ENCODE measurements at places on chromosomes 11 and 22. TPM values are rescaled to one million over a fixed set of nuclear protein-coding genes. Genes with fewer than 3 reads are reported as not detected.

The HEPHL1 gene
- total RNA-seq: not detected

The SLC5A1 gene
- total RNA-seq: not detected

The CD3E gene
- 455 TPM for total RNA-seq

The GGT5 gene
- total RNA-seq: 0.54 TPM

The CHCHD10 gene
- 105 TPM for total RNA-seq

The E2F8 gene
- total RNA-seq: 24.8 TPM

The FOLH1 gene
- not detected for total RNA-seq

The GPHA2 gene
- not detected for total RNA-seq

The TECTA gene
- 0.20 TPM for total RNA-seq

The SAA4 gene
- not detected for total RNA-seq

The OSM gene
- 16.1 TPM for total RNA-seq

The LRRC10B gene
- total RNA-seq: not detected

The TSPO gene
- total RNA-seq: 159 TPM

The C22orf31 gene
- not detected for total RNA-seq

The CRYBB2 gene
- not detected for total RNA-seq

The SF3B2 gene
- total RNA-seq: 246 TPM

The OR8A1 gene
- not detected for total RNA-seq

The SAA2 gene
- not detected for total RNA-seq

The KLHL35 gene
- 0.89 TPM for total RNA-seq

The LUZP2 gene
- not detected for total RNA-seq

The RIMBP3C gene
- total RNA-seq: 0.25 TPM

The PLEKHA7 gene
- 3.6 TPM for total RNA-seq

The KCNC1 gene
- not detected for total RNA-seq

The TBX1 gene
- total RNA-seq: not detected

The TBX10 gene
- not detected for total RNA-seq

The MS4A6E gene
- not detected for total RNA-seq

The POU2AF3 gene
- total RNA-seq: not detected

The RELT gene
- 23.2 TPM for total RNA-seq

The CREB3L1 gene
- total RNA-seq: 0.14 TPM

The RAG2 gene
- total RNA-seq: not detected

The KCNE3 gene
- total RNA-seq: not detected

The UBTFL1 gene
- total RNA-seq: not detected

The SLCO2B1 gene
- not detected for total RNA-seq

The MRGPRX3 gene
- total RNA-seq: not detected

The POTEH gene
- total RNA-seq: not detected

The PHLDA2 gene
- 5.9 TPM for total RNA-seq

The NXPE4 gene
- not detected for total RNA-seq

The SLC22A8 gene
- total RNA-seq: not detected

The GNG3 gene
- not detected for total RNA-seq

The RPLP2 gene
- 3,653 TPM for total RNA-seq

The KRTAP5-8 gene
- not detected for total RNA-seq

The BDNF gene
- not detected for total RNA-seq

The PATE4 gene
- not detected for total RNA-seq

The POLR3H gene
- total RNA-seq: 11.2 TPM

The LIF gene
- total RNA-seq: 522 TPM

The DERL3 gene
- total RNA-seq: 5.1 TPM

The CCDC73 gene
- not detected for total RNA-seq

The MPPED1 gene
- not detected for total RNA-seq

The OR52I1 gene
- total RNA-seq: not detected

The SCGB1D2 gene
- not detected for total RNA-seq

The SHANK2 gene
- not detected for total RNA-seq

The NAALADL1 gene
- 23.1 TPM for total RNA-seq

The NDUFS8 gene
- 139 TPM for total RNA-seq

The DDIAS gene
- 21.4 TPM for total RNA-seq

The C11orf68 gene
- total RNA-seq: 28.6 TPM

The TMEM132A gene
- total RNA-seq: 0.71 TPM

The MTA2 gene
- 259 TPM for total RNA-seq

The FOLR1 gene
- total RNA-seq: not detected
